ENCODE measurements at places on chromosomes 3 and 15.

DNA sequence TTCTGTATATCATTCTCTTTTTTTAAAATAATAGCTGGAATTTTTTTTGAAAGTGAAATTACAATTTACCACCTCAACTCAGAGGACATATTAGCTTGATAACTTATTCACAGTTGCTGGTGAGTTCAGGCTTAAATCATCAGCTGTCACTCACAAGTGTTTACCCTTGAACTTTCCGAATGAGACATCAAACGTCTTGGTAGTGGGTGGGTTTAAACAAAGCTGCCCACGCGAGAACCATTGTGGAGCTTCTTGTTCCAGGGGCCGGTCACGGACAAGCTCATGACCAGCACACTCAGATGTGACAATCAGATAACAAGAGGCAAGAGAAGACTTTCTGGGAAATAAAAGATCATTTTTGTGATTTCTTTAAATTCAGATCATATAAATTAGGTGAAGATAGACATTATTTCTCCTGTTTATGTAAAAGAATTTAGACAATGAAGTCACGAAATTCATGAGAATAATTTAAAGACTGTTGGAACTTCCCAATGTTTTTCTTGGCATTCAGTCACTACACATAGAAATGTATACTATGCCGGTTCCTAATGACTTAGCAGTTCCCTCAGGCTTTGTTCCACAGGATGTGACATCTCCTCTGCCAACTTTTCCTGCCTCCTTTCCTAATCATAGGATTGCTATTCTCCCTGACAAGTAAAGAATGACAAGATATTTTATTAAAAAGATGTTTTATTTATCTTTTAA, 29.3 kb downstream of the BTD start:
- DNase-seq: no peak

- DNase-seq: no peak
Measured at GRCh38 chr3:62662677-62663076, 212.5 kb downstream of the CADPS start.

DNA sequence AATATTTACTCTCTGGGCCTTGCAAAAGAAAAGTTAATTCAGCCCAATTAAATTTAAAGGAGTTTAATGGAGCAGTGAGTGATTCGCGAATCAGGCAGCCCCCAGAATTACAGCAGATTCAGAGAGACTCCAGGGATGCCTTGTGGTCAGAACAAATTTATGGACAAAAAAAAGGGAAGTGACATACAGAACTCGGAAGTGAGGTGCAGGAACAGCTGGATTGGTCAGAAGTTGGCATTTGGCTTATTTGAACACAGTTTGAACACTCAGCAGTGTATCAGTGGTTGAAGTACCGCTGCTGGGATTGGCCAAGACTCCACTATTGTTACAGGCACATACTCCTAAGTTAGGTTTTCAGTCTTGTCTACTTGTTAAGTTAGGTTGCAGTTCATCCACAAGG, 145.0 kb upstream of the GAP43 start:
- DNase-seq: no peak

DNA sequence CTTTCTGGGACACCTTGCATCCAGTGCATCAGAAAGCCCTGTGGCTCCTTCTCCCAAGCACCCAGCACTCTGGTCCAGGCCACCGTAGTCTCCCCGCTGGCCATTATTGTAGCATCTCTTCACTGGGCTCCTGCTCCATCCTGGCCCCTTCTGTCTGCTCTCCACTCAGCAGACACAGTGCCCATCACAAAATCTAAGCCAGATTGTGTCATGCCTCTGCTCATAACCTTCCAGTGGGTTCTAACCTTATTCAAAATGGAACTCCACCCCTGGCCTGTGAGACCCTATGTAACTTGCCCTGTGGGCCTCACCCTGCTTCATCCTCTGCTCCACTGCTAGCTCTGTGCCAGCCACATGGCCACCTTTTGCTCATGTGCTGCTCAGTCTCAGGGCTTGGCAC, 31.7 kb upstream of the PRR23E start:
- no peak for DNase-seq

DNA sequence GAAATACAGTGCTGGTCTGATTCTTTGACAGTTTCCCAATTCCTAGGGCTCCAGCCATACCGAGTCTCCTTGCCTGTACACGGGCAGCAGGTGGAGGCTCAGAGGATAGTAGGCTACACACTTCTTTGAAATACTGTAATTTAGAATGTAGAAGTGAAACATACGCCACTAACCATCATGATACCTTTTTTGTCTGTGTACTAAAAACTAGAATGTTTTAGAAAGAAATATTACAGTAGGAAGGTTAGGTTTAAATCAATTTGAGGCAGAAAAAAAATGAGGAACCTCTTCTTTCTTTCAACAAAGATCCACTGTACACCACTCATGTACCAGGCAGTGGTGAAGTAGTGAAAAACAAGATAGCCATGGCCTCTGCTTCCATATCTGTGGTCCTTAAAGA, 354.7 kb downstream of the MCTP2 start:
- no peak for DNase-seq

DNA sequence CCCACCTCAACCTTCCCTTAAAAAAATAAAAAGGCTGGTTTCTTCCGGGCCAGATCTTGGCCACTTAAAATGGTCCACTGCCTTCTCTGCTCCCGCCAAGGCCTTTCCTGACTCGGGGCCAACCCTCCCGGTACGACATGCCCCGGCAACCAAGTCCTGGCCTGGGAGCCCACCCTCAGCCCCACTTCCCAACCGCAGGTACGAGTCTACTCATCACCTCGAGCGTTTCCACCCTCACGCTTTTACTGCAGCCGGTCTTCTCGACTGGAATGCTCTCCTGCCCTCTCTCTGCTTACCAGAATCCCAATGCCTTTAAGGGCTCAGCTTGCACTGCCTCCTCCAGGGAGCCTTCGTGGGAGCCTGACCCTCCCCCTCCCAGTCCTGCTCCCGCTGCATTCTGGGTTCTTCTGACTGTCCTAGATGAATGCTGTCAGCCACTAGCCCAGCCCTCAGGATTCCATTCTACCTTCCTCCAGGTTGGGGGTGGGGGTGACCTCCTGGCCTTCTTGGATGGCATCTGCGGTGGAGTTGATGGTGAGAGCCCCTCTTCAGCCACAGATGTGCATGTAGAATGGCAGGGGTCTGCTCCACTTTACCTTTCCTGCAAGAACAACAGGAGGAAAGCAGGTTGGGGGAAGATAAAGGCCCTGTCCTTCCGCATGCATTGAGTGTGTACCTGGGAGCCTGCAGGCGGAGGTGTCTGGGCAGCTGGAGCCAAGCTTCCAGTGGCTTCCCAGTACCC, 1.1 kb upstream of the CSRNP1 start:
- no peak for DNase-seq
